ENCODE measurements at places on chromosomes 1 and 21. TPM values are rescaled to one million over a fixed set of nuclear protein-coding genes. Genes with fewer than 3 reads are reported as not detected.

The PTAFR gene
- 0.24 TPM for total RNA-seq

The SLC25A34 gene
- 1.8 TPM for total RNA-seq

GRCh38 chr1:36133484-36133883, 8.5 kb upstream of the COL8A2 start:
- DNase-seq, result no peak
- no peak overlapping the region for H3K4me3 ChIP-seq
- no peaks in the 10 kb centered on the region for H3K4me1 ChIP-seq
- H3K27ac ChIP-seq, result no peak overlapping the region
- H3K36me3 ChIP-seq, result peaks cover 5% of the 10 kb centered on the region

DNA sequence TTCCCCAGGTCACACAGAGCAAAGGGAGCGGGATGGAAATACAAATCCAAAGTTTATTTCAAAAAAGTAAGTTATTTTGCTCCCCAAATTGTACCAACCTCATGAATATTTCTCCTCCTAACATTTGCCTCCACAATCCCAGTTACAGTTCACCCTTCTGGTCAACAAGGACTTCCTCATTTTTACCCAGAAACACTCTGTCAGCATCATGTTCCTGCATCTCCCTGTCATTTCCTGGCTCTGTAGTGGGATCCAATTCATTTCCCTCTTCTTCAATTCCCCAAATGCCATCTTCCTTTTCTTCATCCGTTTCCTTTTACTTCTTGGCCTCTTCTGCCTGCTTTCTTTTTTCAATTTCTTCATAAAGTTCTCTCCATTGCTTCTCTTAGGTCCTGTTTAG, 32.0 kb upstream of the EPS15 start:
- no peak overlapping the region for H3K27ac ChIP-seq
- no peaks in the 10 kb centered on the region for H3K27me3 ChIP-seq
- peaks cover 5% of the 10 kb centered on the region for H3K36me3 ChIP-seq

- H3K4me3 ChIP-seq, result no peak overlapping the region
- DNase-seq, result no peak
- peaks cover 16% of the 10 kb centered on the region for H3K27me3 ChIP-seq
- H3K27ac ChIP-seq, result no peak overlapping the region
- no peaks in the 10 kb centered on the region for H3K36me3 ChIP-seq
- no peaks in the 10 kb centered on the region for H3K4me1 ChIP-seq
Measured at GRCh38 chr1:205930799-205931281, 12.4 kb downstream of the SLC26A9 start.

DNA sequence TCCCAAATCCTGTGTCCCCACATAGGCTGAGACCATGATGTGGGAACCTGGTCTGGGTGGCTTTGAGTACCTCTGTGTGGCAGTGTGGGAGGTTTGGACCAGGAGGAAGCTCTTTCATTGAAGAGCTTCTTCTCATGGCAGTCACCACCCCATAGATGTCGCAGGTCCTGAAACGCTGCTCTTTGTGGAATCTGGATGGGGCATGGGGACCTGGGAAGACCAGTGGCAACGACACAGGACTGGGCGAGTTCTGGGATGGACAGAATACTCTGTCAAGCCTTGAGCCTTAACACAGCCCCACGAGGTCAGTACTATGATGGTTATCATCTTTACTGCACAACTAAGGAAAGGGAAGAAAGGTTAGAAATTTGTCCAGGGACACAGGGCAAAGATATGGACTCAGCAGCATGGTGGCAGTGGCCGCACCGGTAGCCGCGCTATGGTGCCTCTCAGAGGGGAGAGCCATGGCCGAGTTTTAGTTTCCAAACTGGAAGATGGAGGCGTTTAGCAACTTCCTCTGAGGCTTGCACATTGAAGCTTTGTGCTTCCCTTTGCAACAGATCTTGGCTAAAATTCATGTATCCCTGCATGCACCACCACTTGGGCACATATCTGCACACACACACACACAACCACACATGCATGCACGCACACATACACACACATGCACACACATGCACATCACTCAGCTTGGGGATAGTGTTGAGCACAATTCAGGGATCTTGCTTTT, 117.7 kb upstream of the C1orf174 start:
- no peaks in the 10 kb centered on the region for H3K4me1 ChIP-seq
- H3K27me3 ChIP-seq, result peaks cover 1% of the 10 kb centered on the region
- H3K36me3 ChIP-seq, result no peaks in the 10 kb centered on the region

GRCh38 chr1:241411056-241411775, 54.2 kb upstream of the RGS7 start:
- H3K4me1 ChIP-seq, result no peaks in the 10 kb centered on the region
- H3K4me3 ChIP-seq, result no peak overlapping the region
- no peak for DNase-seq
- no peaks in the 10 kb centered on the region for H3K36me3 ChIP-seq

GRCh38 chr1:187245201-187245600, 416.5 kb downstream of the PLA2G4A start:
- no peak overlapping the region for H3K4me3 ChIP-seq
- no peak overlapping the region for H3K27ac ChIP-seq
- H3K27me3 ChIP-seq, result no peaks in the 10 kb centered on the region
- no peaks in the 10 kb centered on the region for H3K4me1 ChIP-seq
- no peak for DNase-seq

DNA sequence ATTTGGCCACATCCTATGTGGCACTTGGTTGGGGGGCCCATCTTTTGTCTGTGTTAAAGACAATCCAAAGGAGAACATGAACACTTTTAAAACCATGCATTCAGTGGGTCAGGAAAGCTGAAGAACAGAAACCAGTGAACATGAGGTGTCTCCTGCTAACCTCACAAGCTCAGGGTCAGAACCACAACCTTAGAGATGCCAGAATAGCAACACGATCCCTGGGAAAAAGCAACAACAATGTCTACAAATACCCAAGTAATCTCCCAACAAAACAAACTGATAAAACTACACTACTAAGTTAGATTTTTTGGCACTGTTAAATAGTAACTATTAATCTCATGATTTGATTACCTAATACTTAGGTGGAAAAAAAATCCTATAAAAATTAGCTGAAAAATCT, 34.1 kb upstream of the GNG4 start:
- no peak for DNase-seq
- H3K27me3 ChIP-seq, result no peaks in the 10 kb centered on the region
- H3K27ac ChIP-seq, result no peak overlapping the region
- H3K36me3 ChIP-seq, result peaks cover 44% of the 10 kb centered on the region

GRCh38 chr1:88740784-88741183, 56.7 kb downstream of the PKN2 start:
- no peaks in the 10 kb centered on the region for H3K27me3 ChIP-seq
- peaks cover 17% of the 10 kb centered on the region for H3K4me1 ChIP-seq
- no peak overlapping the region for H3K27ac ChIP-seq
- no peak overlapping the region for H3K4me3 ChIP-seq

DNA sequence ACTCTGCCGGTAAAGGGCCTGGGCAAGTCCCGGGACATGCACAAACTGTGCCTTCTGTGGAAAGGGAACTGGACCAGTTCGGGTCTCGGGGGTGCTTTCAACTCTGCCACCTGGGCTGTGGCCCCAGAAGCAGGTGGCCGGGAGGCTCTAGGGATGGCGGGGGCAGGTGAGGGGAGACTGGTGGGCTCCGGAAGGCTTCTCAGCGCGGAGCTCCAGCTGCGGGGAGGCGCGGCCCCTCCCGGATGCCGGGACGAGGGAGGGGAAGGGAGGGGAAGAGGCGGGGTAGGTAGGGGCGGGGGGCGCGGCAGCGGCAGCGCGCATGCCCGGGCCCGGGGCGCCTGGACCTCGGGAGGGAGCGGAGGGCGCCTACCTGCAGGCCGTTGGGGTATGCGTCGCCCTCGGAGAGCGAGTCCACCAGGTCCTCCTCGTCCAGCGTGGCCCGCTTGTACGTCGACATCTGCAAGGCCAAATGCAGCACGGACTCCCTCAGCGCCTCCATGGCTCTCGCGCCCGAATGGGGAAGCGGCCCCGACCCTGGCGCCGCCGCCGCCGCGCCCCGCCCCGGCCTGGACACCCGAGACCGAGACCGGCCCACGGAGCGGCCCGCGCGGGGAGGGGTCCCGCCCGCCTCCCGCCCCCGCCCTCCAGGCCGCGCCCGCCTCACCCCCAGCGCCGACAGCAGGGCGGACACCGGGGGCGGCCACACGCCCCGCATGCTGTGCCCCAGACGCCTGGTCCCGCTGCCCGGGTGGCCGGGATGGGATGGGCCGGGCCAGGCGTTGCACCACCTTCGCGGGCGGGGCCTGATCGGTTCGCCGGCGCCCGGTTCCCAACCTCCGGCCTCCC, at the start of gene ECE1:
TSS of gene ECE1 (minus strand) at position 764 of the 846 bp plus-strand sequence. CDS start at position 715, 49 bp downstream.
- peaks cover 2% of the 10 kb centered on the region for H3K36me3 ChIP-seq
- no peaks in the 10 kb centered on the region for H3K27me3 ChIP-seq
- H3K27ac ChIP-seq, result peak within 1 kb of the TSS; percentile 87
- peak within 1 kb of the TSS; percentile 89 for H3K4me3 ChIP-seq

GRCh38 chr1:181936269-181936668, 125.2 kb downstream of the ZNF648 start:
- no peak overlapping the region for H3K27ac ChIP-seq
- no peaks in the 10 kb centered on the region for H3K4me1 ChIP-seq
- DNase-seq, result no peak
- H3K27me3 ChIP-seq, result peaks cover 2% of the 10 kb centered on the region
- no peaks in the 10 kb centered on the region for H3K36me3 ChIP-seq

DNA sequence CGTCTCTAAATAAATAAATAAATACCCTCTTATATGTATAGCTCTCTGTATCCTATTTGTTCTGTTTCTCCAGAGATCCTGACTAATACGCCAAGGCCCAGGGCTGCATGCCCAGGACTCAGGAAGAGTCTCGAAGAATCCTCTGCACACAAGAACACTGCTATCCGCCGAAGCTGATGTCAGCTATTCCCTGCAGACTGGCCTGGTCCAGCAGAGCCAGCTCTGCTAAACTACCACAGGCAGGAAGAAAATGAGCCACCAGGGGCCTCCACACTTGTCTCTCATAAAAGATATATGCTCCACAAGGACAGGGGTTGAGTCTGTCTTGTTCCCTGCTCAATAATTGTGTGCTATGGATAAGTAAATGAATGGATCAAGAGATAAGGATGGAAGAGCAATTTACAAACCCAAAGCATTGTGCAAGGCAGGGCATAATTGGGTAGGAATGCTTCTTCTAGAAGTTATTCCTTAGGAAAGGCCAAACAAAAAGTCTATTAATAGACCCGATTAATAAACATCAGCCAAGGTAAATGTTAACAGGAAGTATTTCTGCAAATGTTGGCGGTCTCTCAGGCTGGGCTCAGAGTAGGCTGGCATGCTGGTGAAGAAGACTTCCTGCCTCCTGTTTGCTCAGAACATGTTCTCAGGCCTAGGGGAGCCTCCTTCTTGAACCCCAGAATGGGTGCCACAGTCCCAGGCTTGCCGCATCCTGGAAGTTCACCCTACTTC, 26.3 kb upstream of the MAN1C1 start:
- peaks cover 25% of the 10 kb centered on the region for H3K27me3 ChIP-seq
- no peak for DNase-seq
- no peak overlapping the region for H3K27ac ChIP-seq
- no peaks in the 10 kb centered on the region for H3K4me1 ChIP-seq
